Activated T-cell treated with anti-CD3 and anti-CD28 coated beads for 1 hour (primary cell): ENCODE measurements at places on chromosomes 13 and 19.

GRCh38 chr13:82432949-82433348 lies 1449.3 kb downstream of the SLITRK1 start:
- no peak for DNase-seq

DNA sequence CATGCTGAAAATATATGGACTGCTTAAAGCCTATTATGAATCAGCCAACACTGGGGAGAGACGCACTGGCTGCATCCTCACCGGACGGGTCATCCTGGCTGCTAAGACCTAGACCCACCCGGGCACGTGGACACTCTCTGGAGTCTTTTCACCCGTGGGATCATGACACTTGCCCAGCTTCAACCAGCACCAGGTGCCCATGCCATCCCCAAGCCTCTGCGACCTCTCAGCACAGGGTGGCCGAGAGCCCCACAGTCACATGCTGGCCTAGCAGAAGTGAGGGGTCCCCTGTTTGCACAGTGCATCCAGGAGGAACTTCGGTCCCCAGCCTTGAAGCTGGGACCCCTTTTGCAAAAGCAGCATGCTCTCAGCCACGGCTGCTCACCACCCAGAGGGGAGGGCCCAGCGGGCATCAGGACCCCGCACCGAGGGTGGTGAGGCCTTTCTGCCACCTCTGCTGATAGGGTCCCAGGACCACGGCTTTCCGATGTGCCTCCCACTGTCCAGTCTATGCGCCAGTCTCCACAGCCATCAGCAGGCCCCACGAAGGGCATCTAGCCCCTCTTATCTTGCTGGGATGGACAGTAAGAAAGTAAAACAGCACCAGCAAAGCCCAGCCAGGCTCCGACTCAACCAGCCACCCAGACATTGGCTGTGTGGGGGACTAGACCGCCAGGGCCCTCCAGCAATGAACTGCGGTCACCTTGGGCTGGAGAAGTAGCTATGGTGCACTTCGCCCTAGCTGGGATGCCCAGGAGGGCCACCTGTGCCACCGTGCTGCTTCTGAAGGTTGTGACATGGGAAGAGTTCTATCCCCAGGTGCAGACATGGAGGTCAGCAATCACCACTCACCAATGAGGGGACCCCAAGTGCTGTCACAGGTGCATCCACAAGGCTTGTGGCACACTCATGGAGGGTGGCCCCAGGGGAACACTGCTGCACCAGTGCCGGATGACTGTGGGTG lies 73.1 kb downstream of the CEBPG start:
- no peak for DNase-seq

GRCh38 chr13:52969373-52969772 lies 59.2 kb upstream of the OLFM4 start:
- DNase-seq: no peak

- no peak for DNase-seq
Measured at GRCh38 chr19:44866664-44867063, 20.6 kb downstream of the NECTIN2 start.

- DNase-seq: no peak
Measured at GRCh38 chr13:50292081-50292480, 276.8 kb downstream of the KCNRG start.

DNA sequence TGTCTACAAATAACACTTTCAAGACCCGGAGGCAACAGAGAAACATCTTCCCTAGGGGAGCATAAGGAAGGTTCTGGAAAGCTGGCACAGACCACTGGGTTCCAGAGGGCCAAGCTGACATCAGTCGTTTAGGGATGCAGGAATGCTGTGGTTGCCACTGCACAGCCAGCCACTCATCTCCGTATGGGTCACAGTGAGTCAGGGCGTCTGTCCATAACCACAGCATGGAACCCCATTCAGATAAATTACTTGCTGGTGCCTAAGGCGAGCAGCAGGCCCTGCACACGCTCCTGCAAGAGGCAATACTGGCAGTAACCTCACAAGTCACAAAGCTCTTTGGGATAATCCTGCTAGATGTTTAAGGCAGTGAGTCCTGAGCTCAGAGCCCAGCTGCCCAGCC lies 140.9 kb upstream of the UBL3 start:
- DNase-seq: no peak

GRCh38 chr13:57018915-57019314 lies 121.8 kb upstream of the PRR20A start:
- no peak for DNase-seq

DNA sequence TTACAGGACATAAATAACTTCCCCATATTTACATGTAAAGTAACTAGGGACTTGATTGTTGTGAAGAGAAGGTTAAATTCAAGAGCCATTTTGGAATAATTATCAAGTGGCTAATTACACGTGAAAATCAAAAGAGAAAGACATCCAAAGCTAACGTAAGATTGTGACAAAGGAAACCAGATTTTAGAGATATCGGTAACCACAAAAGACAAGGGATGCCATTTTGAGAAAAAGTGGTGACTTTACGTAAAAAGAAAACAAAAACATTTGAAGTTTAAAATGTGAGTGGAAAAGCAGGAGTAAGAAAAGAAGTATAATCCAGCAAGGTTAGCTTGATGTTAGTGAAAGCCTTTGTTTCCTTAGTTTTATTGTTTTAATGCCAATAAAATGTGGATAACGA lies 10.9 kb upstream of the VWA8 start:
- DNase-seq: no peak
